ENCODE measurements at places on chromosomes 5 and 9. TPM values are rescaled to one million over a fixed set of nuclear protein-coding genes. Genes with fewer than 3 reads are reported as not detected.

GRCh38 chr5:143575286-143575685, 171.8 kb upstream of the NR3C1 start:
- no peak overlapping the region for H3K4me3 ChIP-seq
- H3K27ac ChIP-seq, result no peak overlapping the region
- H3K27me3 ChIP-seq, result no peaks in the 10 kb centered on the region
- H3K4me1 ChIP-seq, result no peaks in the 10 kb centered on the region

- H3K27ac ChIP-seq, result no peak overlapping the region
- no peaks in the 10 kb centered on the region for H3K4me1 ChIP-seq
- DNase-seq, result no peak
- H3K36me3 ChIP-seq, result peaks cover 64% of the 10 kb centered on the region
These were observed 35.3 kb downstream of the AQP7 start for GRCh38 chr9:33366979-33367480.

Gene PIP5K1B
- 1.3 TPM for total RNA-seq

GRCh38 chr9:83622433-83622938, 457 bp upstream of the IDNK start:
- peaks cover 2% of the 10 kb centered on the region for H3K36me3 ChIP-seq
- peak overlapping the region; percentile 72 for H3K4me3 ChIP-seq
- no peaks in the 10 kb centered on the region for H3K27me3 ChIP-seq
- DNase-seq, result no peak

GRCh38 chr5:147675168-147675567, 107.4 kb downstream of the JAKMIP2 start:
- H3K4me3 ChIP-seq, result no peak overlapping the region
- no peak overlapping the region for H3K27ac ChIP-seq
- H3K27me3 ChIP-seq, result no peaks in the 10 kb centered on the region
- no peak for DNase-seq

- peak; percentile 46 for DNase-seq
- peaks cover 33% of the 10 kb centered on the region for H3K4me1 ChIP-seq
- H3K4me3 ChIP-seq, result peak overlapping the region; percentile 51
- no peaks in the 10 kb centered on the region for H3K36me3 ChIP-seq
- peaks cover 10% of the 10 kb centered on the region for H3K27me3 ChIP-seq
- H3K27ac ChIP-seq, result peak overlapping the region; percentile 69
These were observed 152.0 kb downstream of the ERCC6L2 start for GRCh38 chr9:96027251-96028131.

DNA sequence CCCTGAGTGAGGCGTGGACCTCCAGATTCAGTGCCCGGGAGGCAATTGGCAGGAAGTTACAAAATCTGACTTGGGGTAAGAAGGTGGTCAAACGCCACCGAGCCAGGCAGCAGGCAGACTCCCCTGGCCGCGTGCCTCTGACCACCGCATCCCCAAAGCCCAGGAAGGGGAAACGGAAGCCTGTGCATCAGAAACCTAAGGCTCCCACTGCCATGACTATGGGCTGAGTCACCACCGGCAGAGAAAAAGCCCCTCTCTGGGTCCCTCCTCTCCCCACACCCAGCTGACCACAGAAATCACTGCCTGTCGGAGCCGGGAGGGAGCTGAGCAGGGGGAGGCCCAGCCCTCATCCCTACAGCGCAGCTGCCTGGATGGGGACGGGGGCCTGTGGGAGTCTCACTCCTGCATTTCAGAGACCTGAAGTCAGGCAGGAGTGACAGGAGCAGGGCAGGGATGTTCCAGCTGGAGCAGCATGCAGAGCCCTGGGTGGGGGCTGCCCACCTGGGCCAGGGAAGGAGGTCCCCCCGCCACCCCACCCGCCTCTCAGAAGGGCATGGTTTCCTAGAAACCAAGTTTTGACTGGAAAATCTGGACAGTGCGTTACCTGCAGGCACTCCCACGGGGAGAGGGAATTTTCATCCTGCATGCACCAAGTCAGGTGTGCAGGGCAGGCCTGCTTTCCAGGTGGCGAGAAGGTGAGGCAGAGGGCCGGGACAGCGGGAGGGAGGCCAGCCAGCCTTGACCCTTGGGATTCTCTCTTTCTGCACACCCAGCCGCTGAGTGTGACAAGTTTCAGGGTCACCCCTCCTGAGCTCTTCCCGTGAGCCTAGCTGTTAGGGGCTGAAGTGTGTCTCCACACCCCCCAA, 68.2 kb downstream of the LRSAM1 start:
- H3K36me3 ChIP-seq, result no peaks in the 10 kb centered on the region
- H3K27me3 ChIP-seq, result no peaks in the 10 kb centered on the region
- DNase-seq, result peak; percentile 38
- H3K4me1 ChIP-seq, result peaks cover 14% of the 10 kb centered on the region
- H3K4me3 ChIP-seq, result no peak overlapping the region

Gene TRPM3
- total RNA-seq, result not detected

GRCh38 chr5:98775246-98776065, 2.0 kb downstream of the RGMB start:
- peaks cover 42% of the 10 kb centered on the region for H3K27me3 ChIP-seq
- no peak overlapping the region for H3K27ac ChIP-seq
- H3K4me3 ChIP-seq, result no peak overlapping the region
- no peak for DNase-seq
- no peaks in the 10 kb centered on the region for H3K36me3 ChIP-seq

DNA sequence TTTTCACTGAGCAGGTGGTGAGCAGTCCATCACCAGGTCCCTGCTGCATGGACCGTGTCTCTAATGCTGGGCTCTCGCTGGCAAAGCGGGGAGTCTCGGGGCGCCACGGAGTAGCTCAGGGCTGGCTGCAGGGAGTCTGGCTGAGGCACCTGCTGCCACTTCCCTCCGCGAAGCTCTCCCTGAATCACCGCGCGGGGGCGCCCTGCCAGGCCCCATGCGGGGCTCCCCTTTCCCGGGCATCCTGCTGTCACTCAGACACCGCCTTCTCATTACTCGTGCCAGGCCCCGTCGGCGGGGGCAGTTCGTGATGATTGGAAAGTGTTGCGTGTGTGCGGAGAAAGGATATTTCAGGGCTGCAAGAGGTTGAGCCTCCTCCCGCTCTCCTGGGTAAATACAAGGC, 335.8 kb downstream of the IRX2 start:
- no peaks in the 10 kb centered on the region for H3K36me3 ChIP-seq
- no peaks in the 10 kb centered on the region for H3K4me1 ChIP-seq
- H3K27me3 ChIP-seq, result no peaks in the 10 kb centered on the region
- H3K4me3 ChIP-seq, result no peak overlapping the region
- H3K27ac ChIP-seq, result no peak overlapping the region

Gene ADGRD2
- total RNA-seq, result not detected

Gene CDH6
- total RNA-seq, result not detected

GRCh38 chr5:129601576-129601975, 141.5 kb downstream of the ADAMTS19 start:
- no peak overlapping the region for H3K27ac ChIP-seq
- H3K4me3 ChIP-seq, result no peak overlapping the region
- H3K27me3 ChIP-seq, result no peaks in the 10 kb centered on the region
- no peaks in the 10 kb centered on the region for H3K4me1 ChIP-seq
- H3K36me3 ChIP-seq, result no peaks in the 10 kb centered on the region

DNA sequence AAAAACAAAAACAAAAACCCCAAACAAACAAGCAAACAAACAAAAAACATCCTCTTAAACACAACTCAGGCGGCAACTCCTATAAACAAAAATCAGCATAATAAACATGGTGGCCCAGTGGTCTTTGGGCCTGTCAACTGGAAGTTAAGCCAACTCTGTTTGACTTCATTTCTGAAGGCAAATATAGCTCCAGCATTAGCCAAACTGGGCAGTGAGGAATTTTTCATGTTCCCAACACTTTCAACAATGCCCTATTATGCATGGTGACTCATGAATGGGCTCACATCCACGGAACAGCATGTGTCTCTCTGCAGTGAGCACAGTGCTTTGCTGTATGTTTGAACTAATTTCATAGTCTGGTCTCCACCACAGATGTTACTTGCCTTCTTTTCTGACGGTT, 143.9 kb upstream of the STC2 start:
- no peak for DNase-seq
- H3K36me3 ChIP-seq, result no peaks in the 10 kb centered on the region
- H3K4me1 ChIP-seq, result no peaks in the 10 kb centered on the region
- H3K4me3 ChIP-seq, result no peak overlapping the region
- no peak overlapping the region for H3K27ac ChIP-seq

- no peak overlapping the region for H3K27ac ChIP-seq
- no peak overlapping the region for H3K4me3 ChIP-seq
- no peaks in the 10 kb centered on the region for H3K4me1 ChIP-seq
- no peaks in the 10 kb centered on the region for H3K36me3 ChIP-seq
- H3K27me3 ChIP-seq, result no peaks in the 10 kb centered on the region
These were observed 110.3 kb downstream of the ASTN2 start for GRCh38 chr9:117304549-117304948.

Gene ITGA2
- total RNA-seq, result 0.11 TPM

DNA sequence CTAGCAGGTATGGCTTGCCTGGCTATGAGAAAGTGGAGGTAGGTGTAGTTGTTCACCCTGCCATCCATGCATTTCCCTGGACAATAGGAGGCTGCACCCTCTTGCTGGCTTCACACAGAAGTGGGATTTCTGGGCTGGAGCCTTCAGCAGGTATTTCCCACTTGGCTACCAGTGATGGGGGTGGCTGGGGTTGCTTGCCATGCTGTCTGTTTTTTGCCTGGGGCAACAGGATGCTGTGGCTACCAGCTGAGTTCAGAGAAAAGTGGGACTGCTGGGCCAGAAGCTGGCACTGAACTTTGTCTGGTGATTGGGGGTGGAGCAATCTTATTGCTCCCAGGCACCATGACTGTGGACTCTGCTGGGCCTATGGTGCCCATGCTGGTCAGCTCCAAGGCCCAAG, 299.6 kb downstream of the FAM170A start:
- no peak overlapping the region for H3K4me3 ChIP-seq
- no peaks in the 10 kb centered on the region for H3K4me1 ChIP-seq
- no peak overlapping the region for H3K27ac ChIP-seq
- no peaks in the 10 kb centered on the region for H3K36me3 ChIP-seq
- no peaks in the 10 kb centered on the region for H3K27me3 ChIP-seq
- DNase-seq, result no peak

DNA sequence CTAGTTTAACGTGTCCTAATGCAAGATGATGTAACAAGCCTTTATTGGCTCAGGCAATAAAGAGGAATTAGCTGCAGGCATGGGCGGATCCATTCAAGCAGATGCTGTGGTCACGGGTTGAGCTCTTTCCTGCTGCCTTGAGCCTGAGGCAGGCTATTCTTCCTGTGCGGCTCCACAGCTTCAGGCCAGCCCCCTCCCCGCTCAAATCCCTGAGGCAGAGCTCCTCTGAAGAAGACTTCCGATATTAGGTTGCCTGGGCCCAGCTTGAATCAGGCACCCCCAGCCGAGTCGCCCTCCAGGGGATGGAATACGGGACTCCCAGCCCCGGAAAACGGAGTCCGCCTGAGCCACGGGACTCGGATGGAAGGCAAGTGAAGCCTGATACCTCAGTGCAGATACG, 95.0 kb upstream of the RUFY1 start:
- no peaks in the 10 kb centered on the region for H3K27me3 ChIP-seq
- DNase-seq, result no peak
- no peak overlapping the region for H3K27ac ChIP-seq
- H3K4me3 ChIP-seq, result no peak overlapping the region
- no peaks in the 10 kb centered on the region for H3K36me3 ChIP-seq
- H3K4me1 ChIP-seq, result peaks cover 4% of the 10 kb centered on the region

GRCh38 chr5:159887050-159887449, 29.2 kb upstream of the ADRA1B start:
- H3K4me3 ChIP-seq, result no peak overlapping the region
- H3K27me3 ChIP-seq, result no peaks in the 10 kb centered on the region
- DNase-seq, result no peak

Gene CTNNA1
- 34.4 TPM for total RNA-seq

DNA sequence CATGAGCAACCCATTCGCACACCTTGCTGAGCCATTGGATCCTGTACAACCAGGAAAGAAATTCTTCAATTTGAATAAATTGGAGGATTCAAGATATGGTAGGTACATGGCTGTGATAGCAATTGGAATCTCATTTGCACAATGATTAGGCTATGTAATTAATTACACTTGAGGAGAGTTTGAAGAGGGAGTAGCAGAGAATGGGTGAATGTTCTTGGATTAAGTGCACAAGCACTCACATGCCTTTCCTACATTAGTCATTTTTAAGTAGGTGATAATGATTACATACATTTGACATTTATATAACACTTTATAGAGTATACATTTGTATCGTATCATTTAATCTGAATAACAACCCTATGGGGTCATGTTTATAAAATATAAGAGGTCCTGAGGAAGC, 21.1 kb downstream of the ACO1 start:
- H3K27ac ChIP-seq, result no peak overlapping the region
- no peak overlapping the region for H3K4me3 ChIP-seq
- H3K27me3 ChIP-seq, result no peaks in the 10 kb centered on the region

- peaks cover 3% of the 10 kb centered on the region for H3K27me3 ChIP-seq
- no peak overlapping the region for H3K27ac ChIP-seq
- no peaks in the 10 kb centered on the region for H3K36me3 ChIP-seq
These were observed 80.2 kb upstream of the IER5L start for GRCh38 chr9:129258124-129258822.

Gene OMD
- total RNA-seq, result not detected

Gene EMB
- total RNA-seq, result 223 TPM

Gene SPATA31C1
- total RNA-seq, result not detected

- no peaks in the 10 kb centered on the region for H3K27me3 ChIP-seq
- peaks cover 4% of the 10 kb centered on the region for H3K4me1 ChIP-seq
- peaks cover 4% of the 10 kb centered on the region for H3K36me3 ChIP-seq
These were observed 84.1 kb downstream of the KIAA1958 start for GRCh38 chr9:112570671-112571167.

- H3K27ac ChIP-seq, result no peak overlapping the region
- H3K36me3 ChIP-seq, result no peaks in the 10 kb centered on the region
- H3K4me3 ChIP-seq, result no peak overlapping the region
- H3K27me3 ChIP-seq, result no peaks in the 10 kb centered on the region
These were observed 135.9 kb upstream of the LIFR start for GRCh38 chr5:38692346-38692745.

Gene PCDHA11
- total RNA-seq, result not detected

Gene ZNF474
- not detected for total RNA-seq

DNA sequence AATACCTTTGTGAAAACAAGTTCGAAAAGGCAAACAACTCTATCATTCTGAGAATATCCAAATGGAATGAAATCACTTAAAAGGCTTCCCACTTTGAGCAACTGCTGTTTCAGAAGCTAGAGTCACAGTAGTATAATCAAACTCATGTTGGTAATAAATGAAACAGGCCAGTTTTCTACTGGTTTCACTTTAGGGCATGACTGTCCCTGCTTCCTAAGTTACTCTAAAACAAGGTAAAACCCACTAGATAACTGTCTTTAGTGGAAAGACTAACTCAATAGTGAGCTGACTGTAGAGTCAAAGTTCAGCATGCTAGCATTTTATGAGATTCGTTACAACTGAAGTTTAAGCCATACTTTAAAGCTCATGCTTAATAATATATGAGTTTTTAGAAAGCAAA, 6.0 kb downstream of the CDC26 start:
- H3K36me3 ChIP-seq, result peaks cover 62% of the 10 kb centered on the region
- no peak overlapping the region for H3K4me3 ChIP-seq
- no peak overlapping the region for H3K27ac ChIP-seq
- no peak for DNase-seq
- no peaks in the 10 kb centered on the region for H3K4me1 ChIP-seq

- H3K4me3 ChIP-seq, result no peak overlapping the region
- no peak for DNase-seq
These were observed 14.3 kb downstream of the AFF4 start for GRCh38 chr5:132949136-132949535.

DNA sequence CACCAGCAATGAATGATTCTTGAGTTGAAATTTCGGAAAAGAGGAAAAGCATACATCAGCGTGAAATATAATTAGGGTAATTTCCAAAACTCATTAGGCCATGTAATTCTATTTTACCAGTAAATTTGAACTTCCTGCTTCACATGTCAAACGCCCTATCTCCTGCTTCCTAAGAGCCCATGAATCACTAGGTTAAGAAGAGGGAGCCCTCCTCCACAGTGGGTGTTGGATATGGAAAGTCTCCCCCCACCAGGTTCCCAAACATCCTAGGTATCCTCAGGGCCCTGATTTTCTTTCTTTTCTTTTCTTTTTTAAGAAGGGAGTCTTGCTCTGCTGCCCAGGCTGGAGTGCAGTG, 115.2 kb downstream of the SUSD1 start:
- DNase-seq, result no peak
- no peaks in the 10 kb centered on the region for H3K27me3 ChIP-seq
- no peak overlapping the region for H3K4me3 ChIP-seq
- H3K27ac ChIP-seq, result no peak overlapping the region

Data from natural killer cell (primary cell).